Stimulated activated naive CD4-positive, alpha-beta T cell (primary cell): ENCODE measurements at places on chromosomes 1 and 21.
A peak's percentile ranks its signal among the peaks of the same experiment; 100 is the strongest.

DNA sequence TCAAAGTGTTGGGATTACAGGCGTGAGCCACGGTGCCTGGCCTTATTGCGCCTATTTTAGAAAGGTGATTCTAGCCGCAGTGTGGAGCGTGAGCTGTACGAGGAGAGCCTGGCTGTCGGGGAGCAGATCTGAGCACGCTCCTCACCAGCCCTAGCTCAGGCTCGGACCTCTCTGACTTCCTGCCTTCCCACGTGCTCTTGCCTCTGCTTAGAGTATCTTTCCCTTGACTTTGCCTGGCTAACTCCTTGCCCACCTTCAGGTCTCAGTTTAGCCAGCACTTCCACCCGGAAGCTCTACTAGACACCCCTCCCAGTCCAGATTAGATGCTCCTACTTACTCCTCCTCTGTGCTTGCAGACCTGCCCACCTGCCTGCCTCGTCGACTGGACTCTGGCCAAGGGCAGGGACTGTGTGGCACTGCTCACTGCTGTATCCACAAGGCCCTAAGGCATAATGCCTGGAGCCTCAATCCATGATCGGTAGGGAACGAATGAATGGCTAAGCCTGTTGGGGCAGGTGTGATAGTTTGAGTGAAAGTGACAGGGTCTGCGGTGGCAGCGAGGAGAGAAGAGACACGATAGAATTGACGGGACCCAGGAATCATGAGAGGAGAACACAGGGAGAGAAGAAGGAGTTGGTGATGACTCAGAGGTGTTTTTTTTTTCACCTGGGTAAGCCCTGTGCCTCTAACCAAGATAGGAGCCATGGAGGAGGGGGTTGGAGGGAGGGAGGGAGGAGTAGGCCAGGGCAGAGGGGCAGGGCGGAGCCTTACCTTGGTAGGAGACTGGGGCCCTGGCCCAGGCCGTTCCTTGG is 28.1 kb upstream of the WASF2 start:
- no peak for DNase-seq

DNA sequence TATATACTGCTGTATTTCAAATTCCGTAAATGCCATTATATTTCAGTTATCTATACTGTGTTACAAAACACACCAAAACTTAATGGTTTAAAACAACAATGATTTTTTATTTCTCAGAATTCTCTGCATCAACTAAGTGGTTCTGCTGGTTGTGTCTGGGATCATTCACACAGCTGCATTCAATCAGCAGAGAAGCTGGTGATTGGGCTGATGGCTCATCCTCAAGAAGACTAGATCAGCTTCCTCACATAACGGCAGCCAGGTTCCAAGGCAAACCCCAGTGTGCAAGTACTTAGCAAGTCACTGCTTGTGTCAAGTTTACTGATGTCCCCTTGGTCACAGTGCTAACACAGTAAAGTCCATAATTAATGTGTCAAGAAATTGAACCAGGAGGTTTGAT is 86.3 kb upstream of the VANGL1 start:
- no peak for DNase-seq

DNA sequence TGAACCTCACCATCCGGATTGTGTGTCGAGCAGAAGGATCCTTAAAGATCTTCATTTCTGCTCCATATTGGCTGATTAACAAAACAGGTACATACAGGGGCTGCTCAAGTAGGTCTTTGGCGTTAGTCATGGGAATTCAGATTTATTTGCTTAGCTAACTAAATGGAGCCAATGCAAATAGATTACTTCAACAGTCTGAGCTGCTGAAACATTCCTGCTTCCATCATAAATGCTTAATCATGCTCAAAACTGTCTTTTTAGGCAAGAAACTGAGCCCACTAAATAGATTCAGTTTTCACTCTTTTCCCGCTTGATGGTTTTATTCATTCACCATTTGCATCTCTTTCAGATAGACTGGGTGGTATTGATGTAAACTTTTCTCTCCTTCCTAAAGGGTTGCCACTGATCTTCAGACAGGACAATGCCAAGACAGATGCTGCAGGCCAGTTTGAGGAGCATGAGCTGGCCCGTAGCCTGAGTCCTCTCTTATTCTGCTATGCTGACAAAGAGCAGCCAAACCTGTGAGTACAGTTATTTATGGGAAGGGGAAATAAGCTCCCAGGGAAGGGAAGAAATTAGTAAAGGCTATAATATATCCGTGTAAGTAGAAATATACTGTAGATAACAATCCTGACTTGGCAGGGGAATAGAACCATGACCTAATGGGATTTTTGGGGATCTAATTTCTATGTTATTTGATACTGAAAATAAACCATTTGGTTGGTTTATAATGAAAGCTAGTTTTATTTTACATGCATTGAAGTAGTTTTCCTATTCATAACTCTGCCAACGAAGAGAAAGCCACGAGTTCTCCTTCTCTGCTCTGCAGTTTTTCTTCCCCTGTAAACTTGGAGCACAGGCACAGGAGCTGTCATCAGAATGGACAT is 126.4 kb downstream of the VPS13D start:
- DNase-seq: no peak

GRCh38 chr21:36241717-36242116 is 78.3 kb upstream of the MORC3 start:
- DNase-seq: no peak

- DNase-seq: no peak
Measured at GRCh38 chr1:12626888-12627287, 8.9 kb upstream of the DHRS3 start.

GRCh38 chr21:45887120-45887611 is 94.4 kb upstream of the COL6A1 start:
- no peak for DNase-seq

- no peak for DNase-seq
Measured at GRCh38 chr1:231606712-231607111, 19.9 kb upstream of the DISC1 start.

DNA sequence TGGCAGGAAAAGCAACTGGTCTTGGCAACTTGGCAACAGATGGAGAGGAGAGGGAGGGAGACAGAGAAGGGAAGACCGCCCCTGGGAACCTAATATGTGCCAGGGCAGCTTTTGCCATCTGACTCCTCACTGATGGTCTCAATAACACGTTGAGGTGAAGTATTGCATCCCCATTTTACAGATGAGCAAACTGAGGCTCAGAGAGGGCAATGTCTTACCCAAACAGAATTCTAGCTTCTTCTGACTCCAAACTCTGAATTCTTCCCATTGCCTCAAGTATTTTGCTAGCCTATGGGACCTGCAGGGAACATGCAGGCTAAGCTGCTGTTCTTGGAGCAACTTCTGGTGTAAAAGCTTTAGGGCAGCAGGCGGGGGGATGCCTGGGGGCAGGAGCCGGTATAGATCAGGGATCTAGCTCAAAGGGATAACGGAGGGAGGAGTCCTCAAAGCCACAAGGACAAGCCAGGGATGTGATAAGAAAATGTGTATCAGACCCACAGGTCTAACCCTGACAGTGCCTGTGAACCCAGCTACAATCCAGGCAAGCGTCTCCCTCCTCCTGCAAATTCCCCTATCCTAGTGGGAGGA is 7.2 kb upstream of the GUCA2A start:
- no peak for DNase-seq

GRCh38 chr1:98078596-98078995 is 157.8 kb upstream of the DPYD start:
- DNase-seq: no peak

- DNase-seq: no peak
Measured at GRCh38 chr21:42111470-42111743, 40.3 kb downstream of the UMODL1 start.

- peak; percentile 18 for DNase-seq
Measured at GRCh38 chr21:43864313-43864961, 586 bp upstream of the AGPAT3 start.
